ENCODE measurements at places on chromosomes 3 and 15. TPM values are rescaled to one million over a fixed set of nuclear protein-coding genes. Genes with fewer than 3 reads are reported as not detected.

- peaks cover under 1% of the 10 kb centered on the region for H3K27me3 ChIP-seq
- H3K4me3 ChIP-seq = no peak overlapping the region
- peak; percentile 43 for DNase-seq
- H3K27ac ChIP-seq = no peak overlapping the region
These were observed 29.7 kb upstream of the STRIT1 start for GRCh38 chr3:155323063-155323666.

The SLC2A2 gene
- total RNA-seq = not detected

The RTP1 gene
- total RNA-seq = not detected

The CPEB1 gene
- total RNA-seq = not detected

The ESYT3 gene
- total RNA-seq = 0.74 TPM

The SRGAP3 gene
- 3.2 TPM for total RNA-seq
